ENCODE measurements at places on chromosomes 5 and 9.

DNA sequence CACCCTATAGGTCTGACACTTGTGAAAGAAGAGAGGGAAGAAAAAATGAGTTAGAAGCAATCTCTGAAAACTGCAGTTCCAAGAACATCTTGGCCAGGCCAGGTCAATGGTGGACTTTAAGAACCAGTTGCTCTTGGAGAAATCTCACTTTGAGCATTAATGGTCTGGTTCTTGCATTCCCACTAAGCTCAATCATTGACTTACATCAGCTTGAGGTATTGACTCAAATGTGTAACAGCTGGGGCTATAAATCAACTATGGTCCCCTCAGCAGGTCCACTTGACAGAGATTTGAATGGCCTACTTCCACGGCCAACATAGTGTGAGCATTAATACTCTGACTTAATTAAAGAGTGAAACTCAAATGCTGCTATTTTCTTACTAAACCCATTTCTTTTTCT, 357.8 kb upstream of the RGMB start:
- no peak for DNase-seq

- DNase-seq = no peak
These were observed 11.7 kb downstream of the MPDZ start for GRCh38 chr9:13267743-13268142.

DNA sequence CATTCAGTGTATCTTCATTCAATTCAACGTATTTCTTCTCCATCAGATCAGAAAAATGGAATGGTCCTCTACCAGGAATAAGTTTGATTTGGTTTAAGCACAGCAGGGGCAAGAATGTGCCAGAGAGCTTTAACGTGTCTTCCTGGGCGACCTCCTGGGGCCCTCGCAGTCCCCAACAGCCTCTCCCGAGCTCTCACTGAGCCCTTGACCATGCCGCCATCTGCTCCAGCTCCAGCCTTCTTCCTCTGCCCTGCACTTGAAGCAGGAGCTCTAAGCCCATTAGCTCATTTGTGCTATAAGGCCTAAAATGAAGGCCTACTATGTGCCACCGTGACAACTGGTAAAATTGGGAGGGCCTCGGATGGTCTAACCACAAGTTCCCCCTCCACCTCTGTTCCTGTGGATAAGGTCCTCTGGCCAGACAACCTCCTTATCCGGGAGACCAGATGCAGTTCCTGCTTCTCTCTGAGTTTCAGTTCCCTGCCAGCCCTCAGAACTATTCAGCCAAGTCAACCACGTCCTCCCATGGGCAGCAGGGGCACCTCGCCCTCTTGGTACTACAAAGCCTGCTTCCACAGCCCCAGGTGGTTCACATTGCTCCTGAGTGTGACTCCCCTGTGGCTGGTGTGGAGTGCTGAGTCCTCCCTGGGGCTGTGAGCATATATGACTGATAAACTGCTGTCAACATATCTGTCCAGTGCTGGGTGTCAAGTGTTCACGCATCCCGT, 35.8 kb downstream of the C5orf15 start:
- DNase-seq = no peak

DNA sequence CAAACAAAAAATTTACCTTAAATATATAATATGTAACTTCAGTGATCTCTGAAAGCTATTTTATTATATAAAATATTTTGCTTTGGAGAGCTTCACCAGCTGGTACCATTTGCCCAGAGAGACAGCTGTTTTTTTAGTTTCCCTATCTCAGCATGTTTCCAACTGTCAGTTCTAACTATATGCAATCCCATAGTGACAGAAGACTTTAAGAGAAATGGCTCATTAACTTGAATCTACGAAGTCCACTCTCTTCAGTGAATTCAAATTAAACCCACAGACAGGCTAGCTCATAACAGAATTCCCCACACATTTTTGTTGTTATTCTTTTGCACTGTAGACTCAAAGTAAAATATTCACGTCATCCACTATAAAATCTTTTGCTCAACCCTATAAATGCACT, 251.8 kb upstream of the POU5F2 start:
- peak; percentile 33 for DNase-seq

- DNase-seq = no peak
These were observed 12.4 kb upstream of the TENT4A start for GRCh38 chr5:6700685-6701355.

- no peak for DNase-seq
These were observed 80.0 kb upstream of the COL5A1 start for GRCh38 chr9:134561427-134562145.

DNA sequence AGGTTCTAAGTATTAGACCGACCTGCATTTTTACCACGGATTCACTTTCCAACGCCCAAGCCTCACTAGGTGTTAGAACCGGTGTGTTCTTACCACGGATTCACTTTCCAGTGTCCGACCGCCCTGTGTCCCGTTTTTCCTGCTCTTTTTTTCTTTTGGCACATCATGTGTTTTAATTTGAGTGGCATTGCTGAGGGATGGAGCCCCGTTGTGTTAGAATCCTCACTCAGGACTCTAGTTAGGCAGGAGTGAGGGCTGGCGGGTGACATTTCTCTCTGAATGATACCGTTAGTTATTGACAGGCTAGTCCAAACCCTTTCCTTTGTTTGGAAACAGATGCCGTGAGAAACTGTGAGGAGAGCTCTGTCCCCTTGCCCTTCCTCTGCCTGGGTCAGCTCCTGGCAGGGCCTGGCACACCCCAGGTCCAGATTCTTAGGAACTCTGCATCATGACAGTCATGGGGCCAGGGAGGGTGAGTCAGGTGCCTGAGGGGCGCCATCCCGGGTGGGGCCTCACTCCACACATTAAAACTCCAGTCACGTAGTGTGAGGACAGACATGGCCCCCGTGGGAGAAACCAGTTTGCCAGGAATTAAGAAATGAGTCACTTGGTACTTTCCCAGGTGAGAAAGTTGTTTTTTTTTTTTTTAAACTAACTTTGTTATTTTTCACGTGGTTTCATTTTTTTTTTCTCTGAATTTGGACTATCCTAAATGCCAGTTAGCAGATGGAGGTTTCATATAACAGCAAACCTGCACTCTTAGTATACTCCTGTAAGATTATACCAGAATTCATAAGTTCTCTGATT, 15.8 kb downstream of the EXOC3 start:
- no peak for DNase-seq

GRCh38 chr9:33193818-33194217, 26.7 kb upstream of the B4GALT1 start:
- no peak for DNase-seq

DNA sequence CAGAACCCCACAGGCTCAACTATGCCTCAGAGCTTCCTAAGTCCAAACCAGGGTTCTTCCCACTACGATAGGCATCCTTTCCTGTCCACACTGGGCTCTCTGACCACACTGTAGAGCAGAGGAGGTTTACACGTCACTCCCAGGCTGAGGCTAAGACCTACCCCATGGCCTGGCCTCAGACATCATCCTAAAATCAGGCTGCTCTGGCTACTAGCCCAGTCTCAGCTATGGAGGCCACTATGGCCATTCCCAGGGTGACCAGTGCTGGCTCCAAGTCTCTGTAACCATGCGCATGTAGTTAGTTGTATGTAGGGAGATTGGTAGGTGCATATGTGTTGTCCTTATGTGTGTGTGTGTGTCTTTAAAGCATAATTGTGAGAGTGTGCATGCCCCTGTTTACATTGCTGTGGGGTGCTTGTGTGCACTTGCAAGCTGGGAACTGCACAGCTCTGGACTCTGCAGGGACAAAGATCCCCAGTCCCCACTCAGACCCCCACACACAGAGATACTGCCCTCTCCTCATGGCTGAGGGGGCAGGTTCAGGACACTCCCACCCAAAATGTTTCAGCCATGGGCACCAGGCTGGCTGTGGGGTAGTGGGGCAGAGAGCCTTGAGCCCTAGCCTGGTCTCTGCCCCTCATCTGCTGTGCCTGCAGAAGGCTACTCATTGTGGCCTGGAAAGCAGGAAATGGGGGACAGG, 12.3 kb downstream of the PDLIM4 start:
- no peak for DNase-seq

GRCh38 chr9:649128-650074, 192.1 kb upstream of the DMRT1 start:
- DNase-seq = no peak

DNA sequence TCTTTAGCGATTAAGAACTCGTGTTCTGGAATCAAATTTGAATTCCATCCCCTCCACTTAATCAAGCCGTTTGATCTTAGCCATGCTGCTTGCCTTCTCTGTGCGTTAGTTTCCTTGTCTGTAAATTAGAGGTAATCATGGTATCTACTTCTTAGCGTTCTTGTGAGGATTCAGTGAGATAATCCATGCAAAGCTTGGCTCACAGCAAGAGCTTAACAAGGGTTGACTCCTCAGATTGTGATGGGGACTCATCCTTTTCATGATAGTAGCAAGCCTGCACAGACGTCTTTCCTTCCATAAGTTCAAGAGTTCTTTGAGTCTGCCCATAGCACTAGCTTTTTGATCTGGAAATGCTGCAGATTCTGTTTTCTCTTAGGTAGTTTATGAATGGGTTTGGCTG, 72.8 kb downstream of the TRIO start:
- DNase-seq = no peak

DNA sequence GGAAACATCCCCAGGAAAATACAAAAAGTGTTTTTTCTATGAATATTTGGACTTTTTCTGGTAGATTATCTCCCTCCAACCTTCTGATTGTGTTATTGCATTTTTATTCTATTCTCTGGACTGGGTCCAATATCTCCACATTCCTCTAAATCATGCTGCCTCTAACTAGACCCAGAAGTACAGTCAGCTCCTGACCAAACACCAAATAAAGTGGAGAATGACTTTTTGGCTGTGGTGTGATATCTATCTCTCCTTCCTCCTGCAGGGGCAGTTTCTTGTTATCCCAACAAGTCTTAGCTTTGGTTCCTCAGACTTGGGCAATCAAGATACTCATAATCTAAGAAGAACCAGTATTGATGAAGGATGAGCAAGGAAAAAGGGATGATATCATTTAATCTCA, 3.2 kb upstream of the RAI14 start:
- no peak for DNase-seq

DNA sequence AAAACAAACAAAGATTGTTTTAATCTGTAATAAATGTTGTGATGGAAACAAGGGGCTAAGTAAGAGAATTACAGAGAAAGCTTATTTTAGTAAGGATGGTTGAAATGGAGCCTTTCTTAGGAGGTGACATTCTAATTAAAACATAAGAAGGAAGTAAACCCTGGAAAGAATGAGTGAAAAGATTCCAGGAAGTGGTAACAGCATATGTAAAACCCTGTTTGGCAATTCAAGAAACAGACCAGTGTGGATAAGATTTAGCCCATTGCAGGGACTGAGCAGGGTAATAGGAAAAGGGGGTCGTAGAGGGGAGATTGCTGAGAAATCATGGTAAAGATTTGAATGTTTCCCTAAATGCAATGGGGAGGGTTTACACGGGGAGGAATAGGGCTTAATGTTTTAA, 21.6 kb upstream of the PIP5K1B start:
- DNase-seq = no peak

Measured in NCI-H146 (cell line).